ENCODE measurements at places on chromosomes 6 and 20.

DNA sequence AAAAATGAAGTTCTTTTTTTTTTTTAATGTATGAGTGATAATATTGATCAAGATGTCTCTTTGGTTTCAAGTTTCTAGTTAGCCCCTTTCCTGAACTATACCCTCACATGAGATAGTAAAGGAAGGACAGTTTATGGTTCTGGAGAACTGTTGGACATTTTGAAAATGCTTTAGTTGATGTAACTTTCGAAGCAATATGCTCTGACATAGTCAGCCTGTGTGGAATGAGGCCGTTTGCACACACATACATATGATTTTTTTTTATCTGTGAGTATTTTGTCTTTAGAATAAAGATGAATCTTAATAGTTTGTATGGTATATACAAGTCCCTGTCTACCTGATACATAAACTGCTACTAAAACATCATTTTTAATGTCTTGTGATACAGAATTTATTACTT is 177.0 kb downstream of the ARID1B start:
- DNase-seq: no peak

DNA sequence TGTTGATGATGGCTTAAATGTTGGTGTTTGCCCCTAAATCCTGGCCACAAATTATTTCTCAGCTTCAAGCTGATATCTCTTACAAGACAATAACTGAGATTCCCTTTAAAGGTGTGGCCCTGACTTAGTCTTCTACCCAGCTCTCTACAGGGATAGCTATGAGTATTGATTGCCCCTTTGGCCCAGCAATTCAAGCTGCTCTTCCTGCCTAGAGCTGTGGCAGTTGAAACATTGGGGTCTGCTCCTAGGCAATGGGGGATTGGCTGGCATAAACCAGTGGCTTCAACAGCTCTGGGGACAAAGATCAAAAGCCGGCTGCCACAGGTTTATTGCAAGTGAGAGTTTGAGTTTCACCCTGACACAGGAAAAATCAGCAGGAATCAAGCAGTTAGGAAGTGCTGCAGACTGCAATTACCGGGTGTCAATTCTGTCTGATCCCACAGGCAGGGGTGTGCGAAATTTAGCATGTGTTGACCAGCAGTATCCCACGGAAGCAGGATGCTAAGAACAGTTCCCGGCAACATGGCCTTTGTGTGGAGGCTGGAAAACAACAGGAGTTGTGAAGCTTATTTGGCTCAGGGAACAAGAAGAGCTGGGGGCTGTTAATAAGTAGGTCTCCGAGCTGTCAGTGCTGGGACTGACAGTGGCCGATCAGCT is 66.2 kb upstream of the IYD start:
- DNase-seq: no peak

GRCh38 chr20:41057999-41058673 is 29.5 kb downstream of the TOP1 start:
- DNase-seq: no peak

GRCh38 chr6:126072172-126072571 is 85.8 kb downstream of the TRMT11 start:
- no peak for DNase-seq

DNA sequence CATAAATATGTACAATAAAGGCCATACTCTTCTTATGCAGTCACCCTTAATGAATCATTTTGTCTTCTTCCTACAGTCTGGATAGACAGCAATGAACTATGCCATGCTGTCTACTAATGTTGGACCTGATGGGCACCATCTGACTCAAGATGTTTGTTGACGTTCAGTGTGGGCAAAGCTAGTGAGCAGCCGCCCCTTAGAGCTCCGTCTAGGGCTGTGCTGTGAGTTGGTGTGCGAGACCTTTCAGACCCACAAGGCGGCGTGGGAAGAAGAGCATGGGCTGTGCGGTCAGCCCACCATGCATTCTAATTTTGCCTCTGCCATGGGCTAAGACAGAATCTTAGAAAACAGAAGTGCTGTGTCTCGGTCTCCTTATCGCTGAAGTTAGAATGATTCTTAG is 829.4 kb downstream of the QKI start:
- DNase-seq: no peak
